ENCODE measurements at places on chromosomes 1 and 21.

DNA sequence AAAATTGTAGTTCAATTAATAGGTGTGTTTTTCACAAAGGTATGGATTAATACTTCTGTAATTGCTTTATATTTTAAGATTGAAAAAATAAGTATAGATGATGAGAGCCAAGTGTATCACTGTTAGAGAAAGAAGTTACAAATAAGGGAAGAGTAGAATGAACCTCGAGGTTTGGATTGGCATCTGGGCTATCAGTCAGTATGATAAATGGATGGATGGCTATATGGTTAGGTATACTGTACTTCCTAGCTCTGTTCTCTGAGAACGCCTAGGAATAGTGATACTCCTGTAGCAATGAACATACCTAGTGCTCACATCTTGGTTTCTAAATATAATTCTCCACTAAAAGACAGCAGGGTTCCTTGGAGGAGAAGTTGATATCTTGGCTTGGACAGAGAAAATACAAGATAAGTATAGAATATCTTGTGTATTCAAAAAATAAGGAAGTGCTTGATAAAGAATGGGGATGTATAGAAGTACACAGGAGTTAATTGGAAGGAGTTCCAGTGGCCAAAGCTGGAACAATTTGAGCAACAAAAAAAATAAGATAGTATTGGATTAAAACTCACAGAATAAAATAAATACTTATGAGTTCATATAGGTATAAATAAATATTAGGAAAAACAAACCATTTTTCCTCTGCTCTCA, 12.4 kb downstream of the IPO9 start:
- DNase-seq: no peak

DNA sequence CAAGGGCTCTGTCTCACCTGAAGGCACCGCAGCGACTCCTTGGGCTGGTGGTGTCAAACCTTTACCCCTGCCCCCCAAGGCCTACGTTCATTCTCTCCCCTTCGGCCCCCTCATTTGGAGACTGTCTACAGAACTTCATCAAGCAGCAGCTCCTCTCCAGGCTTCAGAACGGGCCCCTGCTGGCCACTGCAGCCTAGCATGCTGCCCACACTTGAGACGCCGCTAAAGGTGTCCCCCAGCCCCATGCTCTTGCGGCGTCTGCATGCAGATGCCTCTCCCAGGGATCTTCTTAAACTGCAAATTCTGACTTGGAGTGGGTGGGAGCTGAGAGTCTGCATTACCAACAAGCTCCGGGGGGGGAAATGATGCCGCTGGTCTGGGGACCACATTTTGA, 104.2 kb downstream of the PRDM2 start:
- no peak for DNase-seq

- no peak for DNase-seq
These were observed 31.7 kb upstream of the TADA1 start for GRCh38 chr1:166907763-166908162.

DNA sequence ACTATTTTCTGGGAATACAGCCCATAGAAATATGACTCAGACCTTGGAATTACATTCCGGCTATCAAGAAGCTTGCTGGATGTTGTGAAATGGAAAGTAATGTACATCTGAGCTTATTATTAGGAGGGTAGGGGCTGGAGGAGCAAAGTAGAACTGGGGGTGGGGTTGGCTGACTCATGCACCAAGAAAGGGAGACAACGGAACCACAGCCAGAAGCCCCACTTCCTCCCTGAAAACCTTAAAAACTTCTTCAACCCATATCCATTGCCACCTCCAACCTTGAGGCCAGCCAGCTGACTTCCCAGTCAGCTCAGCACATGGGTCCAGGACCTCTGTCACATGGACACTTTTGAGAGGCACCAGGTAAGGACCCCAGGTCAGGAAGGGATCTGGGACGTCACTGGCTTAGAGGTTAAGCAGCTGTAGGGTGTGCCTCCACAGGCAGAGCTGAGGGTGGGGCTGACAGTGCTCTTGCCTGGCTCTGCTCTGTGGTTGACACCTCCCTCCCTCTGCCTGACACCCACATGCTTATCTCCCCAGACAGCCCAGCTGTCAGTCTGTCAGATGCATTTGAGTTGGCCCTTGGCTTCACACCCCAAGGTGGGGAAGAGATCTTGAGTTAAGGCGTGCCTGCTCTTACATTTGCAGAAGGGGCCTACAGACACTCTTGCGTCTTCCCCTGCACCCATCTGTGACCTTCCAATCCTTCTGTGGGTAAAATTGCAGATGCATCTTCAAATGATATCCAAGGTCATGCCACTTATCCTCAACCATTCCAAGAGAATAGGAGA, 5.7 kb upstream of the ZNF683 start:
- DNase-seq: peak; percentile 88

GRCh38 chr1:116372191-116372590, 853 bp upstream of the ATP1A1 start:
- no peak for DNase-seq

DNA sequence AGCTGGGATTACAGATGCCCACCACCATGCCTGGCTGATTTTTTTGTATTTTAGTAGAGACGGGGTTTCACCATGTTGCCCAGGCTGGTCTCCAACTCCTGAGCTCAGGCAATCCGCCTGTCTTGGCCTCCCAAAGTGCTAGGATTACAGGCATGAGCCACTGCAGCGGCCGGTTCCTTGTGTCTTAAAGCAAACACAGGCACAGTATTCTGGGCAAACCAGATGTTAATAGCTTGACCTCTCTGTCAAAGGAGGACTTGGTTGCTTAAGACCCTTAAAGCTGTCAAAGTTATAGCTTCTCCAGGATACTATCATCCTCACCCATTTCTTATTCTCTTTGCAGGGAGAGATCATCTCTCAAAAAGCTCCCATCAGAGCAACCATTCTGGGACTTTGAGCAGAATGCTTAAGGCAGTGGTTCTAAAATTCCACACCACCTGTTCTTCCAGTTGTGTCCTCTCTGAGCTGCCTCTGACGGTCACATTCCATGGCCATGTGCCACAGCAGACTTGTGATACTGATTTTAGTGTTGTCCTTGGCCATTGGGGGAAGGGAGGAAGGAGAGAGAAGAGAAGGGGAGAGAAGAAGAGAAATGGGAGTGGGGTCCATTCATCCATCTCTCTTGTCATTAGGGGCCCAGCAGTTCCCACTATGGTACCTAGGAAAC, 81.8 kb downstream of the PBX1 start:
- no peak for DNase-seq

- no peak for DNase-seq
These were observed 32.3 kb upstream of the FBXO28 start for GRCh38 chr1:224081604-224082003.

- no peak for DNase-seq
These were observed 12.9 kb downstream of the MOV10 start for GRCh38 chr1:112687361-112687760.

GRCh38 chr21:39062196-39062595, 121.1 kb downstream of the PSMG1 start:
- no peak for DNase-seq
